ENCODE measurements at places on chromosomes 4 and X.

GRCh38 chr4:145937971-145938611 lies 532 bp downstream of the ZNF827 start:
- no peaks in the 10 kb centered on the region for H3K36me3 ChIP-seq
- H3K27me3 ChIP-seq: no peaks in the 10 kb centered on the region
- peaks cover 20% of the 10 kb centered on the region for H3K4me1 ChIP-seq
- DNase-seq: peak; percentile 63

GRCh38 chr4:111997785-111998184 lies 147.5 kb upstream of the FAM241A start:
- no peaks in the 10 kb centered on the region for H3K27me3 ChIP-seq
- H3K27ac ChIP-seq: no peak overlapping the region
- no peak for DNase-seq
- H3K36me3 ChIP-seq: no peaks in the 10 kb centered on the region

GRCh38 chrX:40201329-40201885 lies 103.6 kb upstream of the BCOR start:
- no peak overlapping the region for H3K27ac ChIP-seq
- no peak for DNase-seq
- H3K27me3 ChIP-seq: no peaks in the 10 kb centered on the region
- no peaks in the 10 kb centered on the region for H3K4me1 ChIP-seq

DNA sequence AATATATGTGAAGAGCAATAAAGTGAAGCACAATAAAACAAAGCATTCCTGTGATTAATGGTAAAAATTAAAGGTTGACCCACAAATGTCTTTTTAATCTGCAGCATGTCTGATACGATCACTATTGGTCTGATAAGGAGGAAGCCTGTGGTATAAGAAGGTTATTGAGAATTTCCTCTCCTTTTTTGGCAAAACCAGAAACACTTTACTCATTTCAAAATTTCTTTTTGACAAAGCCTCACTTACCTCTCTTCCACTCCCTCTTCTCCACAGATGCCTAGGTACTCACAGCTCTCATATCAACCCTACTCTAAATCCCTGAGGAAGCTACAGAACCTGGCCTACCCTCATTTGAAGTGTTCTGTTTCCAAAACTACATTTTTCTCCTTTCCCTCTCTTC lies 56.1 kb downstream of the TSPAN5 start:
- H3K4me3 ChIP-seq: no peak overlapping the region
- DNase-seq: no peak
- no peaks in the 10 kb centered on the region for H3K4me1 ChIP-seq
- H3K36me3 ChIP-seq: no peaks in the 10 kb centered on the region
- no peak overlapping the region for H3K27ac ChIP-seq

DNA sequence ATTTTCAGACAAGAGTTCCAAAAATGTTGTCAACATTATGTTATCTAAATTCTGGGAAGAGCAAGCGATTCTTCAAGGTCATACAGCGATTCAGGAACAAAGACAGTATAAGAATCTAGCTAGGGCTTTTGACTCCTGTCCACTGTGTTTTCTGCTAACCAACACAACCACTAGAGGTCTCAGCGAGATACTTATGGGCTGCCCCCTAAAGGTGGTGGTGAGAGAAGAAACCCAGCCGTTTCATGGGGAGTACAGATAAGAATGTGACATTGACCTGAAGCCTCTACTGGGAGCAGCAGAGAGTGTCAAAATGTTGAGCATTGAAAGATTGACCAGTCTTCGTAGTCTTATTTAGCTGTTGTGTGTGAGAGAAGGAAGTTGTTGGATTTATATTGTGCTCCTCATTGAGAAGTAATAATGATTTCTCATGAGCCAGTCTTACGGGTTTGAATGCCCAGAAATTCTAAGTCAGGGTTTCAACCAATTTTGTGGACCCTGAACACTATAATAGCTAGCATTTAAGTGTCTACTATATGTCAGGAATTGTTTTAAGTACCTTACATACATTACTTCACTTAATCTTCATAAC lies 168.3 kb downstream of the SPRY1 start:
- H3K4me3 ChIP-seq: no peak overlapping the region
- H3K36me3 ChIP-seq: no peaks in the 10 kb centered on the region

Measured in hepatocyte (in vitro differentiated cells).